ENCODE measurements at places on chromosomes 5 and 9.
A peak's percentile ranks its signal among the peaks of the same experiment; 100 is the strongest.

DNA sequence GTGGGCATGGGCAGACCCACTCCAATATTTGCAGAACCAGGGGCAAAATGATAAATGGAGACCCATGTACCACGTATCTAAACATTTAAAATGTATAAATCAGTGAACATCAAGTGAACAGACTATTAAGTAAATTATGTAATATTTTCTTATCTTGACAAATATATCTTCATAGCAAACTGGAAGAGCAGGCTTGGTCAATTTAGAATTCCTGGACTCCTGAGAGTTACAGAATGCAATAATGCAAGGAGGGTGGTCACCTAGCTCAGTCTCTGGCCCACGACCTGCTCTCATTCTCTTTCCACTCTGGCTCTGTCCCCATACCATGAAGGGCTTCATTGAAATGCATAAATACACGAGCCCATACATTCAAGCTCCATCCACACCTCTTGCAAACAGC lies 398.0 kb downstream of the ENC1 start:
- no peak for DNase-seq

DNA sequence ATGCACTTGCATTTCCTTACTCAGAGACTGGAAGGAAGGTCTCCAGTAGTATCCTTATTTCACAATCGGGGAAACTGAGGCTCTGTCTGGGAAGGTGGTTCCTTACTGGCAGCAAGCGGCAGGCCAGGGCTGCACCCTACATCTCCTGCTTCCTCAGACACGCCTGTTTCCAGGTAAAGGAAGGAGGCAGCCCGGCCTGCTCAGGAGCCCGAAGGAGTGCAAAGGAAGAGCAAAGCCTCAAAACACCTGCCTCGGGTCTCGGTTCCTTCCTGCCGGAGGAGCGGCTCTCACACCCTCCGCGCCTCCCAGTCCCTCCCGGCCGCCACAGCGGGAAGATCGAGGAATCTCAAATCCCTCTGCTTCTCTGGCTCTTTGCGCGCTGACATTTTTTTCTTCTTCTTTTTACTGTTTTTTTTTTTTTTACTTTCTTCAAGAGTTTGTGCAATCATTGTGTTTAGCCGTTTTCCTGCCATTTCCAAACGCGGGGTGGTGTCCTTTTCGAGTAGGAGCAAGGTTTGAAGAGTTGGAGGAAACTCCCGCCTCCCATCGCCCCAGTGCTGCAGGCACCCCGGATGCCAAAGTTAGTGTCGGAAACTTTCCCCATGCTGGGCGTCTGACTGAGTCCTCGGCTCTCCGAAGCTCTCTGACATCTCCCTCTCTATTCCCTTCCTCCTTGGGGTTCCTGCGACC lies 1.0 kb downstream of the GGTA1 start:
- DNase-seq: no peak

DNA sequence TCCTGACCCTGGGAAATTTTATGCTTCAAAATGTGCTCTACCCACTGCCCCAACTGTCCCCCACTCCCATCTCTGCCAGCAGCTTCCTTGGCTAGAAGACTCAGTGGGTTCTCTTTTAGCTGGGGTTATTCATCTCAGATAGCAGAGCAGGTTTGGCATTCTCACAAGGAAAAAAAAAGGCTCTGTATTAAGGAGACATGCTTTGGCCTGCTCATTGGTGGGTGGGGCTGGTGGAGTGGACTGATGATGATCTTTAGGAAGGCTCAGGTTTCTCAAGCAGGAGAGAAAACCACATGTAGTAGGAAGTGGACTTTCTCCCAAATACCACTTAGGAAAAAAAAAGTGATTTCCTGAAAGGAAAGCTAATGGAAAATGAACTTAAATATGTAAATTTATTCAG lies 279.2 kb upstream of the ZNF462 start:
- DNase-seq: no peak

GRCh38 chr9:34746526-34746925 lies 36.6 kb upstream of the CCL21 start:
- no peak for DNase-seq

- DNase-seq: no peak
Measured at GRCh38 chr5:124832510-124832909, 86.1 kb upstream of the ZNF608 start.

GRCh38 chr5:42944989-42945388 lies 95.1 kb downstream of the ANXA2R start:
- no peak for DNase-seq

DNA sequence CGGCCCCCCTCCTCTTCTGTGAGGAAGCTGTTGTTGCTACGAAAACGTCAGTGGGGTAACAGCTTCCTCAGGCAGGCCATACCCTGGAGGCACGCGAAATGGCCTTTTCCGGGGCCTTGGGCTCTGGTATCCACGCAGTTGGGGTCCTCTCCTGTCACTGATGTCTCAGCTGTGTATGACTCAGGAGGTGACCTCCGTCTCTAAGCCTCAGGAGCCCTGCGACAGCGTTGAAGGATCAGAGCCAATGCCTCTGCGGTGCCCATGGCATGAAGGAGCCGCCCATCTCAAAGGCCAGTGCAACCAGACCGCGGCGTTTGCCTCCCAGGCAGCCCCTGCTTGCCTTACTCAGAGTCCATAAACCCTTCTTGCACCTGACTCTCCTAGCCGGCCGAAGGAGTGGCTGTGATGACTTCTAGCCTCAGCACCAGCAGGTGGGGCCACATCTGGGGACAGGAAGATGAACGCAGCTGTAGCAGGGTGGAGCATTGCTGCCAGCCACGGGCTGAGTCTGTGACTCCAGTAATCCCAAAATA lies 1.0 kb upstream of the MXD3 start:
- peak; percentile 43 for DNase-seq

DNA sequence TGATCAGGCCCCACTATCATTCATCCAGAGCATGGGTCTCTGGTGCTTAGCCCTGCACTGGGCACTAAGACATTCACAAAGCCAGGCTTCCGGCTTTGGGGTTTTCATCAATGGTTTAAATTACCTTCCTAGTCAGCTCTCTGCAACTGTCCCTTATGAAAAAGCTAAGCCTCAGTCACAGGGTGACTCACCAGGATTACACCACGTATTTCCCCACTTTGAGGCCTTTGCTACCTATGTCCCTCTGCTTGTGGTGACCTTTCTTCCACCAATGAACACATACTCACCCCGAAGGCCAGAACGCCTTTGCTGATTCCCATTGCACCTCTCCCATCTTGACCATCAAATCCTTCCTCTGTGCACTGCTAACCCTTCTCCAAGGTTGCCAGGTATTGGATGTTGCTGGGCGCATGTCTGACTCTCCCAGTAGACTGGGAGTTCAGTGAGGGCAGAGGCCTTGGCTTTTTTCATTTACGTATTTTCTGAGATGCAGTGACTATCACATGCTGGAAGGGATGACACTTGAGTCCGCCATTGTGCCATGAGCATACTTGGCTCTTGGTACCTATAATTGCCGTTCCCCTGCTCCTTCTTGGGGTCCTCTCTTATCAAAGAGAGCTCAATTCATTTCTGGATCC lies 58.7 kb upstream of the TNFSF8 start:
- no peak for DNase-seq

DNA sequence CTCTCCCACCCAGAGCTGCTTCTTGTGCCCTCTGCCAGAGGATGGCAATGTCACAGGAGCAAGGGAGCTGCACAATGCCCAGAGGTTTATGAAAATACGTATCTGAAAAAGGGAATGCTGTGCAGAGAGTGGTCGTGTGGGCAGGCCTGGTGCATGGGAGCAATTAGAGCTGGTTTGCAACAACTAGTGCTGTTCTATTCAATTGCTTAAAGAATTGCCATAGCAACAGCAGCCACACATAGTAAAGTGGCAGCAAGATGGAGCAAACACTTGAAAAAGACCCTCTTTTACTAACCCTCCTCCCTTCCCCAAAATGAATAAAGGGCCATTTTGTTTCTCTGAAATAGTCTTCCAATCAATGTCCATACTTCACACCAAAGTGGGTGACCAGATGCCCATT lies 166.3 kb downstream of the CRB2 start:
- DNase-seq: no peak

DNA sequence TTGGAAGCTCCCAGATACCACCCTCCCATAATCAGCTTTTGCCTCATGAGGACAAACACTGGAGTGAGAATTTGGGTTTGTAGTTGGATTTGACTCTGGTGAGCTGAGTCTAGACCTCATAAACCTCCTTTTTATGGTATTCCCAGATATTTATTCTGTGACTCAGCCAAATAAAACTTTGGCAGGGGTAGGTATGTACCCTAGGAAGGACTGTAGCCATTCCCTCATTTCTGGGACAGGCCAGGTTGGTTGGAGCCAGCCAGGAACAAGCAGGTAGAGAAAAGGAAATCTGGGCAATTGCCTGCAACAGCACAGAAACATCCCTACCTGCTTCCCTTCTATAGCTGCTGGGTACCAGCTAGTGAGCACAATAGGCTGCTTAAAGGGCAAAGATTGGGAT lies 19.4 kb downstream of the ENHO start:
- DNase-seq: no peak

- no peak for DNase-seq
Measured at GRCh38 chr9:71648453-71648852, 119.9 kb downstream of the CEMIP2 start.

GRCh38 chr5:32712481-32713360 lies 1.6 kb downstream of the NPR3 start:
- no peak for DNase-seq

GRCh38 chr9:13070612-13071595 lies 208.6 kb downstream of the MPDZ start:
- no peak for DNase-seq
